ENCODE measurements at places on chromosomes 2 and 18.

DNA sequence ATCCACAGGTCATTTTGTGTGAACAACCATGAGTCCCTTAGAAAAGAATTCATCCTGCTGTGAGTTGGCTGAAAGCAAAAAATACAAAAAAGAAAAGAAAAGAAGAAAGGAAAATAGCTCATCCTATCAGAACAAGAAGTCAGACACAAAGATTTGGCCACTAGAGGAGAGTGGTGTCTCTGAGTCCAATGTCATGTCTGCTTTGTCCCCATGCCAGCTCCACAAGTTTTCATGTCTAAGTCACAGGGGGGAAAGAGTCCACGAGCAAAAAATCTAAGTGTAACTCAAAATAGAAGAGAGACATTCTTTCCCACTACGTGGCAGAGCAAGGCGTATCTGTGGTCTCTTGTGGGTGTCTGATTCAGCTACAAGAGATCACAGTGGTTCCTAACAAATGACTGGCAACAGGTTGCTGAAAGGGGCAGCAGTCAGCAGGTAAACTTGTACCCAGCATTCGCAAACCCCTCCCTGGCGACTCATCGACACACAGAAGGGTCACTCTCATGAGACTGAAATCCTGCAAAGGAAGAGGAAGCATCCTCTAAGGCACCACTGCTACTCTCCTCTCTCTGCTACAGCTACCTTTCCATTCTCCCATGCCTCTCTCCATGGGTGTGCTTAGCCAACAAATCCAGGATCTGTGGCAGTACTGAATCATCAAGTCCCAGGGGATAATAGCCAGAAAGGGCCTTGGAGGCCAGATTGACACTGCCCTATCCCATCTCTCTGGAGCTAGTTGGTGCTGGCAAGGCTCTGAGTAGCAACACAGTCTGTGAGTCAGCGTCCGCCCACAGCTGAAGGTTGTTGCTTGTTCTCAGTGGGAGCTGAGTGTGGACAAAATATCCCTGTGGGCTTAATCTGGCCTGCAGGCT, 123.0 kb upstream of the SLC39A10 start:
- H3K27me3 ChIP-seq = no peaks in the 10 kb centered on the region
- no peaks in the 10 kb centered on the region for H3K36me3 ChIP-seq
- peak overlapping the region; percentile 96 for H3K27ac ChIP-seq

- H3K36me3 ChIP-seq = no peaks in the 10 kb centered on the region
- no peak overlapping the region for H3K4me3 ChIP-seq
- peaks cover 10% of the 10 kb centered on the region for H3K27me3 ChIP-seq
- H3K27ac ChIP-seq = no peak overlapping the region
- H3K4me1 ChIP-seq = no peaks in the 10 kb centered on the region
These were observed 127.6 kb downstream of the ETAA1 start for GRCh38 chr2:67524777-67525176.

DNA sequence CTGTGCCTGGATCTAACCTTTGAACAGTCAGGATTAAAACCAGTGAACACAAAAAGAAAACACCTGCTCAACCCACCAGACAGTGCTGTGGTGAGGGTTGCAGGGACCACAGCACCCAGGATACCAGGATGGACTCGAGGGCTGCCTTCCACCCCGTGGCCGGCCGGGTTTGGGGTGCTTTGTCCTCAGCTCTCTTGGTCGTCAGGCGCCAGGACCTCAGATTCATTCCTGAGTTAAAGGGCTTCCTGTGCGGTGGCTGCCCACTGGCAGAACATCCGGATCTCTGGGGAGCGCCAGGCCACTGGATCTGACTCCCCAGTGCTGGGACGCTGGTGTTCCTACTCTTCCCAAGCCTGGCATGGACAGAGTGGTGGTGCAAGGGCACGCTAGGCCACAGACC, 239.8 kb downstream of the TFCP2L1 start:
- H3K36me3 ChIP-seq = no peaks in the 10 kb centered on the region
- peaks cover under 1% of the 10 kb centered on the region for H3K27me3 ChIP-seq
- no peak for DNase-seq

GRCh38 chr2:214946949-214947348, 137.5 kb upstream of the BARD1 start:
- DNase-seq = no peak
- H3K4me3 ChIP-seq = no peak overlapping the region
- H3K27ac ChIP-seq = no peak overlapping the region
- no peaks in the 10 kb centered on the region for H3K36me3 ChIP-seq
- H3K4me1 ChIP-seq = no peaks in the 10 kb centered on the region

GRCh38 chr2:33680644-33681363, 81.7 kb upstream of the FAM98A start:
- no peak for DNase-seq
- H3K27me3 ChIP-seq = peaks cover 20% of the 10 kb centered on the region
- no peak overlapping the region for H3K27ac ChIP-seq
- H3K4me3 ChIP-seq = no peak overlapping the region

- no peaks in the 10 kb centered on the region for H3K27me3 ChIP-seq
- H3K36me3 ChIP-seq = no peaks in the 10 kb centered on the region
- H3K27ac ChIP-seq = no peak overlapping the region
- H3K4me3 ChIP-seq = no peak overlapping the region
- no peaks in the 10 kb centered on the region for H3K4me1 ChIP-seq
These were observed 255.1 kb upstream of the TMEM200C start for GRCh38 chr18:6150430-6150829.

DNA sequence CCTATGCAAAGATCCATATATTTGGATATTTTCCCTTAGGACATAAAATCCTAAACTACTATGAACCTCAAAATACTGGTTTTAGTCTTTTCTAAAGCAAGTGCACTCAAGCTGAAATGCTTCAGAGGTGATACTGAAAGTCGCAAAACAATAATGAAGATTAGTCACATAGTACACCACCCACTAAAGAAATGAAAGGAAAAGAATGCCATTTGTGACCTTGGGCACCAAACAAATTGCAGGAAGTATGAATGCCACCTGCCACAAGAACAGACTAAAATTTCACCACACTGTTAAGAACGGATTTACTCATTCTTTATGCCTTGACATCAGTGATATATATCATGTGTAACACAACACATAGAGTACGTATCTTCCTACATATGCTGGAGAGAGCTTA, 161.5 kb downstream of the ZNF521 start:
- peaks cover 5% of the 10 kb centered on the region for H3K27me3 ChIP-seq
- no peak overlapping the region for H3K27ac ChIP-seq
- no peaks in the 10 kb centered on the region for H3K4me1 ChIP-seq
- H3K4me3 ChIP-seq = no peak overlapping the region
- H3K36me3 ChIP-seq = no peaks in the 10 kb centered on the region

DNA sequence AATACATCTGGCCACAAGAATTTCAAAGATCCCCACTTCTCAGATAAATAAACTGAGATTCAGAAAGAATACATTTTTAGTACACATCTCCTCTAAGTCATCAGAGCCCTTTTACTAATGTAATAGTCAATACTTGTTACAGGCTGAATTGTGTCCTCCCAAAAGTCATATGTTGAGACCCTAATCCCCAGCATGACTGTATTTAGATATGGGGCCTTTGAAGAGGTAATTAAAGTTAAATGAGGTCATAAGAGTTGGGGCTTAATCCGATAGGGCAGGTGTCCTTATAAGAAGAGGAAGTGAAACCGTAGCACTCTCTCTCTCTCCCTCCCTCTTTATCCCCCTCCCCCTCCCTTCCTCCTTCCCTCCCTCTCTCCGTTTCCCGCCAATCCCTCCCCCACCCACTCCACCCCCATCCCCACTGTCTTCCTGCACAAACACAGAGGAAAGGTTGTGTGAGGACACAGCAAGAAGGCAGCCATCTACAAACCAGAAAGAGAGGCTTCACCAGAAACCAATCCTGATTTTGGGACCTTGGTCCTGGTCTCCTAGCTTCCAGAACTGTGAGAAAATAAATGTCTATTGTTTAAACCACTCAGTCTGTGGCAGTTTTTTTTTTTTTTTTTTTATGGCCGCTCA, 66.6 kb upstream of the ZNF397 start:
- H3K27me3 ChIP-seq = no peaks in the 10 kb centered on the region
- no peak overlapping the region for H3K27ac ChIP-seq
- H3K4me1 ChIP-seq = peaks cover 6% of the 10 kb centered on the region
- no peak overlapping the region for H3K4me3 ChIP-seq

GRCh38 chr2:219630770-219631405, 3.5 kb downstream of the SLC4A3 start:
- H3K4me3 ChIP-seq = no peak overlapping the region
- no peaks in the 10 kb centered on the region for H3K36me3 ChIP-seq
- H3K4me1 ChIP-seq = peaks cover 7% of the 10 kb centered on the region
- H3K27me3 ChIP-seq = peaks cover 45% of the 10 kb centered on the region
- no peak overlapping the region for H3K27ac ChIP-seq

- peak overlapping the region; percentile 69 for H3K27ac ChIP-seq
- H3K36me3 ChIP-seq = peaks cover 2% of the 10 kb centered on the region
- H3K4me3 ChIP-seq = peak overlapping the region; percentile 76
- no peaks in the 10 kb centered on the region for H3K27me3 ChIP-seq
- DNase-seq = no peak
These were observed 9.6 kb upstream of the ITPRIPL1 start for GRCh38 chr2:96315400-96316071.

- DNase-seq = no peak
- peaks cover 17% of the 10 kb centered on the region for H3K4me1 ChIP-seq
- peak overlapping the region; percentile 70 for H3K27ac ChIP-seq
- no peak overlapping the region for H3K4me3 ChIP-seq
- H3K27me3 ChIP-seq = no peaks in the 10 kb centered on the region
These were observed 7.5 kb downstream of the C18orf32 start for GRCh38 chr18:49479381-49480137.

DNA sequence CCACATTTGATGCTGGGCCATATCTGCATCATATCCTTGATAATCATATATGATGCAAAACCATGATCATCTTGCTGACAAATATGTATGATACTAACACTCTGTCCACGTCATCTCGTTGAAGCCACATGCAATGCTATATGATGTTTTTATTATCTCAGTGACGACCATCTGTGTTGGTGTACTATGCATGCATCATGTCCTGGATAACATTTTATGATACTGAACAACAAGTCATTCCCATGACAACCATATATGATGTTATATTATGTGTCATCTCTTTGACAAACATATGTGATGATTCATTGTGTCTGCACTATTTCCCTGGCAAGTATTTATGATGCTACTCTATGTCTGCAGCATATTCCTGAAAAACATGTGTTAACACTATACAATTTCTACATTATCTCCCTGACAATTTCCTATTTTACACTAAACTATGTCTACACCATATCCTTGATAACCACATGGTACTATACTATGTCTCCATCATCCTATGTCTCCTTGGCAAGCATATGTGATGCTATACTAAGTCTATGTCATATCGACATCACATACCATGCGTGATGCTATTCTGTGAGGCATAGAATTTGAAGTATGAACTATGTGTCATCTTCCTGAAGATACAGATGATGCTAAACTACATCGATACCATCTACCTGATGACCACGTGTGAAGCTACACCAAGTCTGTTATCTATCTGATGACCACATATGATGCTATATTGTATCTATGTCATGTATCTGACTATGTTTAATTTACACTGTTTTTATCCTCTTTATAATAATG, 37.0 kb downstream of the DAW1 start:
- no peak for DNase-seq
- H3K27me3 ChIP-seq = peaks cover 4% of the 10 kb centered on the region
- H3K4me3 ChIP-seq = no peak overlapping the region
- no peak overlapping the region for H3K27ac ChIP-seq
- H3K36me3 ChIP-seq = no peaks in the 10 kb centered on the region
- no peaks in the 10 kb centered on the region for H3K4me1 ChIP-seq

DNA sequence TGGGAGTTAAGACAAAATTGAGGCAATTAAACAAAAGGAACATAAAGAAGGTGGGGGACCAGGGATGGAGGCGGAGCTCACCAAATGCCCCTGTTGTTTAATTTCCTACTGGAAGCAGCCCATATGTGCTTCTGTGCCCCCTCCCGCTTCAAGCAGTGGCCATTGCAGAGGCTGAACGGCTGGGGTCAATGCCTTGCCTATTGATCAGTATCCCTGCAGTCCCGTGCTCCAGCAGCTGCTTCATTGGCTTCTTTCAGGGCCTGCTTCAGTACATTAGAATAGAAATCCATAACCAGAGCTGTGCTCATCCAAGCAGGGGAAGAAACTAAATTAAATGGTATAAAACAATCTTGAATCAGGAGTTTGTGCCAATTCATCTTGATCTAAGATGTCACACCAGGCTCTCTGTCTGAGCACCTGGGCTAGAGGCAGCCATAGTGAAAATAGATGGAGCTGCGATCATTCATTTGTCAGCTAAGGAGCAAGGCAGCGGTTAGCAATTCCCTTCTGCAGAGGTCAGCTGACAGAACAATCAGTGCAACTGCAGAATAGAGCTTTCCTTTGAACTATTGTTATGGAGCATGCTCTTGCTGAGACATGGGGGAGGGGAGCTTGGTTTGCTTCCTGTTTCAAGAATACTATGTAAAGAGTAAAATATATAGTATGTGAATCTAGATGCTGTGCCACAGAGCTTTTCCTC, 222.4 kb downstream of the WDR7 start:
- peaks cover 2% of the 10 kb centered on the region for H3K36me3 ChIP-seq
- DNase-seq = no peak
- H3K27me3 ChIP-seq = no peaks in the 10 kb centered on the region
- no peak overlapping the region for H3K4me3 ChIP-seq

DNA sequence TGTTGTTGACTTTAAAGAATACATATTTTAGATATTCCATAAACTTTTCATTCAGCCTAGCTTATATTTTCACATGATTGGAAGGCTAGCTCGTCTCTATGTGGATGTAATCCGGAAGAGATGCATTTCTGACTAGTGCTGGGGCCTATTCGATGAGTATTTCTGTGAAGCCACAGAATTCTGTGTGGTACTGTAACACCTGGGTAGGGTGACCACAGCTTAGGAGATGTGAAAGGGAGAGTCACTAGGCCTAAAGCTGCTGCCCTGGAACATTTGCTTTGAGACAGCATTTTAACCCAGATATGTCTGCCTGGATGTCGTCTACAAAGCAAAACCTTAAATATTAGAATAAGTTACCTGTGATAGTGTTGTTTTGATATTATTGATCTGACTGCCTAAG, 83.5 kb downstream of the ZNF236 start:
- no peak overlapping the region for H3K4me3 ChIP-seq
- H3K36me3 ChIP-seq = peaks cover 6% of the 10 kb centered on the region
- DNase-seq = no peak
- no peaks in the 10 kb centered on the region for H3K27me3 ChIP-seq
- H3K27ac ChIP-seq = no peak overlapping the region

- no peak overlapping the region for H3K4me3 ChIP-seq
- DNase-seq = no peak
- no peak overlapping the region for H3K27ac ChIP-seq
- peaks cover 82% of the 10 kb centered on the region for H3K27me3 ChIP-seq
- peaks cover 4% of the 10 kb centered on the region for H3K4me1 ChIP-seq
- H3K36me3 ChIP-seq = peaks cover 4% of the 10 kb centered on the region
These were observed 38.8 kb downstream of the SCTR start for GRCh38 chr2:119485336-119486110.

GRCh38 chr2:3309496-3310355, 67.9 kb downstream of the EIPR1 start:
- H3K4me3 ChIP-seq = no peak overlapping the region
- no peak overlapping the region for H3K27ac ChIP-seq
- peaks cover 26% of the 10 kb centered on the region for H3K4me1 ChIP-seq
- no peaks in the 10 kb centered on the region for H3K27me3 ChIP-seq

- DNase-seq = no peak
- no peak overlapping the region for H3K27ac ChIP-seq
- H3K4me3 ChIP-seq = no peak overlapping the region
- H3K4me1 ChIP-seq = no peaks in the 10 kb centered on the region
- H3K27me3 ChIP-seq = peaks cover 32% of the 10 kb centered on the region
These were observed 32.4 kb downstream of the APOB start for GRCh38 chr2:21011453-21011852.

GRCh38 chr2:62263076-62263715, 67.3 kb downstream of the B3GNT2 start:
- H3K36me3 ChIP-seq = peaks cover 2% of the 10 kb centered on the region
- H3K27me3 ChIP-seq = peaks cover 10% of the 10 kb centered on the region
- H3K4me3 ChIP-seq = no peak overlapping the region
- H3K27ac ChIP-seq = peak overlapping the region; percentile 76
- H3K4me1 ChIP-seq = no peaks in the 10 kb centered on the region
- no peak for DNase-seq

All from T-helper 17 cell (primary cell).